Neural progenitor cell (in vitro differentiated cells): ENCODE measurements at places on chromosomes 1 and 21. TPM values are rescaled to one million over a fixed set of nuclear protein-coding genes. Genes with fewer than 3 reads are reported as not detected.

Gene ANKRD65
- total RNA-seq: 0.15 and 1.7 TPM in 2 replicates

Gene ZNF593OS
- 0.67 and 2.1 TPM in 2 replicates for total RNA-seq

GRCh38 chr1:117289316-117289870, 77.9 kb upstream of the MAN1A2 start:
- no peaks in the 10 kb centered on the region for H3K4me1 ChIP-seq
- DNase-seq: no peak
- H3K27ac ChIP-seq: no peak overlapping the region
- no peaks in the 10 kb centered on the region for H3K36me3 ChIP-seq
- H3K27me3 ChIP-seq: no peaks in the 10 kb centered on the region

GRCh38 chr1:5639106-5639722, 353.0 kb downstream of the NPHP4 start:
- no peaks in the 10 kb centered on the region for H3K36me3 ChIP-seq
- no peak overlapping the region for H3K27ac ChIP-seq
- no peak overlapping the region for H3K4me3 ChIP-seq
- no peaks in the 10 kb centered on the region for H3K4me1 ChIP-seq

GRCh38 chr1:198726455-198726854, 87.6 kb downstream of the PTPRC start:
- no peak overlapping the region for H3K27ac ChIP-seq
- no peaks in the 10 kb centered on the region for H3K36me3 ChIP-seq
- H3K4me1 ChIP-seq: peaks cover 5% of the 10 kb centered on the region
- no peak overlapping the region for H3K4me3 ChIP-seq
- no peaks in the 10 kb centered on the region for H3K27me3 ChIP-seq
- no peak for DNase-seq

DNA sequence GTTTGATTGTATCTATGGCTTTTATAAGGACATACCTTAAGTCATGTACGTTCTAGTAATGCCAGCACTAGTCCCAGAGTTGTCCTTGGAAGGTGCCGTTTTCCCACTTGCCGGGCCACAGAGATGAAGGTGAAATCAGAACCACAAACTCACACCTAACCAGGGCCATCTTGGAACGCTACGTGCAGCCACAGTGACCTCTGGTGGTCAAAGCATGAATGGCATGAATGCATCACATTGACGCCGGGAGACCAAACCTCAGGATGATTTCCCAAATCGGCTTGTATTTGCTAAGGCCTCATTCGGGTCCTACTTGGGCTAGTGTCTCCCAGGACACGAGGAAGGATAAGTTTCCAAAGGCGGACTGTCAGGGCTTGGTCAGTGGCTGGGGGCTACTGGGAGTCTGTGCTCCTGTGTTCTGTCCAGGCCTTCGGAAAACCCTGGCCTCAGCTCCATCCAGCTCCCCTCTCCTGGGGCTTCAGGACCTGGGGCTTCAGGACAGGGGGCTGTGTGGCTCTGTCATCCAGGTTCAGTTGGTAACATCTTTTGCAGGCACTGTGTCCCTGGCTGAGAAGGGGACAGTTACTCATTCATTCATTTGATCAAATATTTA, 260.5 kb downstream of the PRDM2 start:
- H3K36me3 ChIP-seq: no peaks in the 10 kb centered on the region
- DNase-seq: peak; percentile 77
- no peaks in the 10 kb centered on the region for H3K4me1 ChIP-seq
- H3K4me3 ChIP-seq: no peak overlapping the region

GRCh38 chr1:52368383-52369172, 2.6 kb upstream of the CC2D1B start:
- H3K27me3 ChIP-seq: no peaks in the 10 kb centered on the region
- DNase-seq: peak; percentile 88
- peak overlapping the region; percentile 58 for H3K4me3 ChIP-seq

DNA sequence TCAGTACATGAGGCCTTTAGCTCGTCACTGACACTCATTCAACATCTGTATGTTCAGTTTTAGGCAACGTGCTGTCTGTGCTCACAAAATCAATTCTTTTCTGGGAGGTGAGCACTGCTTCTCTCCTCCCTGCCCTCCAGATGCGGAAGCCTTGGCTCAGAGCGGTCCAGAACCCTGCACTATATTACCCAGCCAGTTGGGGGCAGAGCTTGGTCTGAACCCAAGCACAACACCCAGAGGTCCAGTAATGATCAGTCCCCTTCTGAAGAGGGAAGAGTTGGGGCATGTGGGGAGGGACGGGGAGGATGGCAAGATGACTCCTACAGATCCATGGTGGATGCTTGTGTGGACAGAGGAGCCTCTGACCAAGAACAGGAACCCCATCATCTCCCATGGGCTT, 5.6 kb upstream of the DSCAM start:
- no peaks in the 10 kb centered on the region for H3K36me3 ChIP-seq
- DNase-seq: no peak
- H3K4me1 ChIP-seq: no peaks in the 10 kb centered on the region
- H3K4me3 ChIP-seq: no peak overlapping the region

GRCh38 chr1:203216274-203217138, 13.0 kb downstream of the CHIT1 start:
- H3K27ac ChIP-seq: no peak overlapping the region
- no peaks in the 10 kb centered on the region for H3K27me3 ChIP-seq
- no peaks in the 10 kb centered on the region for H3K36me3 ChIP-seq
- DNase-seq: peak; percentile 85
- peaks cover 12% of the 10 kb centered on the region for H3K4me1 ChIP-seq

DNA sequence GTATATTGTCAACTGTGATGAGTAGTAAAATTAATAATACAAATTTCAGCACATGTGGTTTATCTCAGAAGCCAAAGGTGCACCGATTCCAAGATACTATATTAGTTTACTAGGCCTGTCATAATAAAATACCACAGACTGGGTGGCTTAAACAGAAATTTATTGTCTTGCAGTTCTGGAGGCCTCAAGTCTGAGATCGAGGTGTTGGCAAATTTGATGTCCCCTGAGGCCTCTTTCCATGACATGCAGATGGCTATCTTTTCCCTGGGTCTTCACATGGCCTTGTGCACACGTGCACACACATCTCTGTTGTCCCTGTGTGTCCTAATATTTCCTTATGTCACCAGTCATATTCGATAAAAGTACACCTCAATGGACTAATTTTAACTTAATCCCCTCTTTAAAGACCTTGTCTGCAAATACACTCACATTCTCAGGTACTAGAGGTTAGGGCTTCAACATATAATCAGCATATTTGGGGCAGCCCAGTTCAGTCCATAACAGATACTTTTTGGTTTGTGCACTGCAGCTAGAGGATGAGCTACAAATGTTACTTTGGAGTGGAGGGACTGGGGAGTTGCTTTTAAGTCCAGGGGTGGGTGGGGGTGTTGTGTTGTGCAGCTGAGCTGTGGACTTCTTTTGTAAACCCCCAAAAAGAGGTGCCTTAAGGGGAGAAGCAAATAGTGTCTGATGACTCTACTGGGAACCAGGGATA, 21.4 kb downstream of the TSNAX start:
- no peak overlapping the region for H3K4me3 ChIP-seq
- H3K4me1 ChIP-seq: no peaks in the 10 kb centered on the region
- H3K27ac ChIP-seq: no peak overlapping the region
- H3K27me3 ChIP-seq: no peaks in the 10 kb centered on the region
- DNase-seq: no peak
- no peaks in the 10 kb centered on the region for H3K36me3 ChIP-seq

DNA sequence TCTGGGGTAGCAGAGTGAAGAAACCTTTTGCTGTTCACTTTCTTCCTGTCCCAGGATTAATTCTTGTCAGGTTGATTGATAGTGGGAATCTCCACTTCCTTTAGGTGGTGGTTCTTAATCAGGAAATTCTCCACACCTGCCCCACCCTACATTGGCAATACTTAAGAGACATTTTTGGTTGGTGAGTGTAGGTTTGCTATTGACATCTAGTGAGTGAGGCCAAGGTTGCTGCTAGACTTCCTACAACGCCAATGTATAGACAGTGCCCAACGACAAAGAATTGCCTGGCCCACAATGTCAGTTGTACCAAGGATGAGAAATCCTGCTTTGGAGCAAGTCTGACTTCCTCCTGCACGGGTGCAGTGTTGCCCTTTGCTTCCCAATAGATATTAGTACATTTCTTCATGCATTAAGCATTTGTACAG, 38.5 kb downstream of the MAP3K7CL start:
- H3K27ac ChIP-seq: no peak overlapping the region
- H3K36me3 ChIP-seq: no peaks in the 10 kb centered on the region
- H3K4me3 ChIP-seq: no peak overlapping the region

DNA sequence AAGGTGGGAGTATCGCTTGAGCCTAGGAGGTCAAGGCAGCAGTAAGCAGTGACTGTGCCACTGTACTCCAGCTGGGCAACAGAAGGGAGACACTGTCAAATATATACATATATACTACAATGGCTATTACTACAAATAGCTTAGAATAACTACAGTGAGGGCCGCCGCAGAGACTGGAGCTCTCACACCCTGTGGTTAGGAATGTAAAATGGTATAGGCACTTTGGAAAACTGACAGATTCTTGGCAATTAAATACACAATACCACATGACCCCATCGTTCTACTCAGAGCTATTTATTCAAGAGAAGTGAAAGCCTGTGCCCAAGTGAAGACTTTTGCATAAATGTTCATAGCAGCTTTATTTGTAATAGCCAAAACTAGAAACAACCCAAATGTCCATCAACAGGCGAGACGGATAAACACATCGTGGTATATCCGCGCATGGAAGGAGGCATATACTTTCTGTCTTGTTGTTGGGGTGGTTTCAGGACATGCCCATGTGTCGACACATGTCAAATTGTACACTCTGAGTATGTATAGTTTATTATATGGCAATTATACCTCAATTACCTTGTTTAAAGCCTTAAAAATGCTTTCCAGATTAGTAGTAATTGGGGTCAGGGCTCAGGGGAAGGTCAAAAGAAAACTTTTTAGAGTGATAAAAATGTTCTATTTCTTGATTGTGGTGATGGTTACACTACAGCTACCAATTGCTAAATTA, 123.4 kb downstream of the RIPK4 start:
- no peak overlapping the region for H3K4me3 ChIP-seq
- H3K27me3 ChIP-seq: no peaks in the 10 kb centered on the region
- DNase-seq: no peak

DNA sequence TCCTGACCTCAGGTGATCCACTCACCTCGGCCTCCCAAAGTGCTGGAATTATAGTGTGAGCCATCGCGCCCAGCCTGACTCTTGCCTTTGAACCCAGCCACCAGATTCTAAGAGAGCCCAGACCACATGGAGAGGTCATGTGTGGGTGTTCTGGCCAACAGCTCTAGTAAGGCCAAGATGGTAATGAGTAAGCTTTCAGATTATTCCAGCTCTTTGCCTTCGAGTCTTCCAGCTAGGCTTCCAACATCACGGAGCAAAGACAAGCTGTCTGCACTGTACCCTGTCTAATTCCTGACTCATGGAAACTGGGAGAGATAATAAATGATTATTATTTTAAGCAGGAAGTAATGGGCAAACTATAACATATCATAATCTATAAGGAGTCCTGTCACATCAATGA, 14.8 kb upstream of the ZFP69B start:
- no peaks in the 10 kb centered on the region for H3K36me3 ChIP-seq
- DNase-seq: no peak
- H3K4me1 ChIP-seq: no peaks in the 10 kb centered on the region
- H3K27ac ChIP-seq: no peak overlapping the region
- H3K27me3 ChIP-seq: no peaks in the 10 kb centered on the region
